Neural progenitor cell (in vitro differentiated cells): ENCODE measurements at places on chromosomes 2 and 18. TPM values are rescaled to one million over a fixed set of nuclear protein-coding genes. Genes with fewer than 3 reads are reported as not detected.

DNA sequence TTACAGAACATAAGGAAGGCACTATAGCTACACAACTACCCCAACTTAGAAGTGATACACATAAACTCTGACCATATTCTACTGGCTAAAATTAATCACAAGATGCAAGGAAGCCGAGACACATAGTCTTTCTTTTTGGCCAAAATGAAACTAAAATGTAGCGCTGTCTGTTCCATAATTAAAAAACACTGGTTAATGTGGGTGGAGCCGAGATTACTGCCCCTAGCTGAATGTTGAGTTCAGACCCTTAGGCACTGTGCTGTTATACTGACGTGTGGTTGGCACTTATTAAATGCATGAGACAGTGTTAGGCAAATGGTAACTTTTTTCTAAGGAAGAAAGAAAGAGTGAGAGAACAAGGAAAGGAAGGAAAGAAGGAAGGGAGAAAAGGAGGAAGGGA, 254.6 kb upstream of the RND3 start:
- H3K4me1 ChIP-seq: no peaks in the 10 kb centered on the region
- no peaks in the 10 kb centered on the region for H3K36me3 ChIP-seq
- H3K27ac ChIP-seq: no peak overlapping the region
- no peaks in the 10 kb centered on the region for H3K27me3 ChIP-seq

GRCh38 chr18:183769-184168, 25.4 kb downstream of the USP14 start:
- H3K27me3 ChIP-seq: no peaks in the 10 kb centered on the region
- no peaks in the 10 kb centered on the region for H3K4me1 ChIP-seq
- H3K27ac ChIP-seq: no peak overlapping the region
- no peak for DNase-seq
- H3K4me3 ChIP-seq: no peak overlapping the region

DNA sequence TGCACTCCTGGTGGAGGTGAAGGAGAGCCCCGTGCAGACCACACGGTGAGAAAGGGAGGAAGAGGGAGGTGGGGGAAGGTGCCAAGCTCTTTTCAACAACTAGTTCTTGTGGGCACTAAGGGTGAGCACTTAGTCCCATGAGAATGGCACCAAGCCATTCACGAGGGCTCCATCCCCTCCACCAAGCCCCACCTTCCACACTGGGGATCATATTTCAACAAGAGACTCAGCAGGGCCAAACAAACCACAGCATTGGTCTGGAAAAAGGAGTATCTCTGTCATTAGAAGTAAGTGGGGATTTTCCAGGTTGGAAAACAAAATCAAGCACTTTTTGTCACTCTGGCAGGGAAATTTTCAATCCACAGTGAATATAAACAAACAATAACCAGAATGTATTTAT, 38.4 kb downstream of the ZAP70 start:
- DNase-seq: no peak
- peaks cover 17% of the 10 kb centered on the region for H3K4me1 ChIP-seq
- H3K4me3 ChIP-seq: no peak overlapping the region
- no peak overlapping the region for H3K27ac ChIP-seq

The FOSL2 gene
- total RNA-seq: 1.3 and 3.7 TPM in 2 replicates

The ASAP2 gene
- 26.1 and 31.7 TPM in 2 replicates for total RNA-seq
